Activated CD4-positive, alpha-beta T cell treated with anti-CD3 and anti-CD28 coated beads, Interleukin-2, amount 10 ng/mL, durations not matched to agents 24 days and 14 days (primary cell): ENCODE measurements at places on chromosomes 5 and 9. TPM values are rescaled to one million over a fixed set of nuclear protein-coding genes. Genes with fewer than 3 reads are reported as not detected.

DNA sequence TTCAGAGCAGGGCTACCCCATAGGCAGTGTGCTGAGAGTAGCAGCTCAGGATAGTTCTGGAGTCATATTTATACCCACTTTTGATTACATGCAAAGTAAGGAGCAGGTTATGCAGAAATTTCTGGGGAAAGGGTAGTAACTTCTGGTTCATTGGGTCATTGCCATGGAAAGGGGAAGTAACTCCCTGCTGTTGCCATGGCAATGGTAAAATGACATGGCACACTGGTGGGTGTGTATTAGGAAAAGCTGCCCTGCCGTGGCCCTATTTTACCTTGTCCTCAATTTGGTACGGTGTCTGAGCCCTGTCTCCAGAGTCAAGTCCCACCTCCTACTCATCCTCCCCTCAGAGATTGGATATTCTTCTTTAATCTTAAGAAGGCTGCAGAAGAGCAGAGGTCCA lies 526.7 kb upstream of the TYRP1 start:
- H3K4me3 ChIP-seq: no peak overlapping the region
- H3K4me1 ChIP-seq: no peaks in the 10 kb centered on the region
- no peaks in the 10 kb centered on the region for H3K27me3 ChIP-seq
- no peak overlapping the region for H3K27ac ChIP-seq
- no peaks in the 10 kb centered on the region for H3K36me3 ChIP-seq

Gene CXCL14
- not detected in 2 replicates for total RNA-seq

Gene ZNF79
- total RNA-seq: 17.2 and 17.3 TPM in 2 replicates

Gene FREM1
- total RNA-seq: not detected in 2 replicates

Gene PFN3
- total RNA-seq: not detected in 2 replicates

- no peak overlapping the region for H3K27ac ChIP-seq
- H3K4me3 ChIP-seq: no peak overlapping the region
- no peaks in the 10 kb centered on the region for H3K36me3 ChIP-seq
Observed at GRCh38 chr5:122902263-122902662, 56.9 kb downstream of the SNX24 start.

- no peak overlapping the region for H3K4me3 ChIP-seq
- H3K27me3 ChIP-seq: peaks cover 15% of the 10 kb centered on the region
- no peak overlapping the region for H3K27ac ChIP-seq
- H3K36me3 ChIP-seq: no peaks in the 10 kb centered on the region
Observed at GRCh38 chr9:14272927-14273528, 40.9 kb downstream of the NFIB start.

Gene CKMT2
- total RNA-seq: not detected in 2 replicates

DNA sequence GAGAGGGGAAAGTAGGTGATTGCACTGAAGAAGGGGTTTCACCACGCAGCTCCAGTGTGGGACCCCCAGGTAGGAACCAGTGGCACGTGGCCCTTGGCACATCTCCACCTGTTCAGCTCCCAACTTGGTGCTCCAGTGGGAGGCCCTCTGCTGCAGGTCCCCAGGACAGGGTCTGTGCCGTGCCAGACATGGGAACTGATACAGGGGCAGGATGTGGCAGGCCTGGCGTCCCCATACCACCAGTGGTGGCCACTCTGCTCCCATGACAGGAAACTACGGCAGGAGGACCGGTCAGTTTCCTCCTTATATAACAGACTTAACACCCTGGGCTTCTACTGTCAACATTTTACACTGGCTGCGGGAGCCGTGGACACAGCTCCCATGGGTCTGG lies 67.3 kb downstream of the PSMB7 start:
- H3K4me3 ChIP-seq: no peak overlapping the region
- peaks cover 23% of the 10 kb centered on the region for H3K36me3 ChIP-seq
- H3K27ac ChIP-seq: no peak overlapping the region
- no peaks in the 10 kb centered on the region for H3K27me3 ChIP-seq
- DNase-seq: no peak

- peaks cover 26% of the 10 kb centered on the region for H3K27me3 ChIP-seq
- H3K36me3 ChIP-seq: no peaks in the 10 kb centered on the region
- H3K4me1 ChIP-seq: no peaks in the 10 kb centered on the region
- no peak for DNase-seq
Observed at GRCh38 chr9:101478444-101478843, 42.9 kb upstream of the ALDOB start.

DNA sequence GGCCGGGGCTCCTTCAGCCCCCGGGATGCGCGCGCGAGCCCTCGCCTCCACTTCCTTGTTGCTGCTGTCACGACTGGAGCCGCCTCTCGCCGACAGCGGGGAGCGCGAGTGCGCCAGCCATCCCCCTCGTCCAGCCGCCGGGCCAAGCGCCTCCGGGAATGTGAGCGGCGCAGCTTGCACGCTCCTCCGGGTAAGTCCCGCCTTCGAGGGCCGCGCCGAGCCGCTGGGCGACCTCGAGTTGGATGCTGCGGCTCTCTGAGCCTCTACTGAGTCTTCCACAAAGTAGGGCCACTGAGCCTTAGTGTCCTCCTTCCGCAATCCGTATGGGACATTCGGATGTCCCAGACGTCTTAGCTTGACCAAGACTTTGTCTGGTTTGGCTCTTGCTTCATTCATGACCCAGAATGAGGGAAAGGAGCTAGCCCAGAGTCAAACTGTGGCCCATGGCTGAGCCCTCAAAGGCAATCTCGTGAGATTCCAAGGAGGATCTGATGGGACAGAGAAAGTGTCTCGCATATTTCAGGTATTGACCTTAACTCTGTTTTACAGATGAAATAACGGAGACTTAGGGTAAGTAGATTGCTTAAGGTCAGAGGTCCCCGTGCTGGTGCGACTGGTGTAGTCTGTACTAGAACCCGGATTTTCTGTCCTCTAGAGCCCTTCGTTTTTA lies 586 bp downstream of the HMGXB3 start:
- peak; percentile 84 for DNase-seq
- H3K4me3 ChIP-seq: peak overlapping the region; percentile 86
- peaks cover 27% of the 10 kb centered on the region for H3K36me3 ChIP-seq
- no peaks in the 10 kb centered on the region for H3K27me3 ChIP-seq

DNA sequence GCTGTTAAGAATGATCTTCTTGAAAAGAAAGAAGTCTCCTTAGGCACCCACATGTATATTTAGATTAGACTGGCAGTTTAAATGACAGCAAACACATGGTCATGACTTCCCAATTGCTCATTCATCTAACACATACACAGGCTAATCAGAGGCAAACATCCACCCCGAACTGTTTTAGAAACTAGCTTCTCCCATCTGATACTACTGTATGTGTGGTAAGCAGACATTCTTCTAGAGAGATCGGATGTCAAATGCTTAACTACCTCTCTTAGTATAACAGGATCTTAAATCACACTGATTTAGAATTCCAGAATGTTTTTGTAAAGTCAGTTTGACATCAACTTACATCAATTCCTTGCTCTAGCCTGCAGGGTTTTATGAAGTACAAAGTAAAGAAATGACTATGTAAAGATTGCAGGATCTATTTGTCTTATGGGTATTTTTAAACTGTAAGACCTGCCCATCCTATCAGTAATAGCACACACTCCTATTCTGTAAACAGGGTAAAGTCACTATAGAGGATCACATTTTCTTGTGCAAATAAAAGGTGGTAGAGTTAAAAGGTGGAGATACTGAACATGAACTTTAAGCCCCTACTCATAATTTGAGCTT lies 239.7 kb downstream of the MLLT3 start:
- H3K27me3 ChIP-seq: no peaks in the 10 kb centered on the region
- H3K27ac ChIP-seq: peak overlapping the region; percentile 1
- peak overlapping the region; percentile 23 for H3K4me3 ChIP-seq
- H3K36me3 ChIP-seq: peaks cover 27% of the 10 kb centered on the region

GRCh38 chr5:178586396-178586795 lies 3.8 kb downstream of the COL23A1 start:
- H3K36me3 ChIP-seq: no peaks in the 10 kb centered on the region
- H3K27me3 ChIP-seq: peaks cover 44% of the 10 kb centered on the region
- DNase-seq: no peak
- no peak overlapping the region for H3K27ac ChIP-seq
- H3K4me1 ChIP-seq: peaks cover 3% of the 10 kb centered on the region
- H3K4me3 ChIP-seq: no peak overlapping the region

DNA sequence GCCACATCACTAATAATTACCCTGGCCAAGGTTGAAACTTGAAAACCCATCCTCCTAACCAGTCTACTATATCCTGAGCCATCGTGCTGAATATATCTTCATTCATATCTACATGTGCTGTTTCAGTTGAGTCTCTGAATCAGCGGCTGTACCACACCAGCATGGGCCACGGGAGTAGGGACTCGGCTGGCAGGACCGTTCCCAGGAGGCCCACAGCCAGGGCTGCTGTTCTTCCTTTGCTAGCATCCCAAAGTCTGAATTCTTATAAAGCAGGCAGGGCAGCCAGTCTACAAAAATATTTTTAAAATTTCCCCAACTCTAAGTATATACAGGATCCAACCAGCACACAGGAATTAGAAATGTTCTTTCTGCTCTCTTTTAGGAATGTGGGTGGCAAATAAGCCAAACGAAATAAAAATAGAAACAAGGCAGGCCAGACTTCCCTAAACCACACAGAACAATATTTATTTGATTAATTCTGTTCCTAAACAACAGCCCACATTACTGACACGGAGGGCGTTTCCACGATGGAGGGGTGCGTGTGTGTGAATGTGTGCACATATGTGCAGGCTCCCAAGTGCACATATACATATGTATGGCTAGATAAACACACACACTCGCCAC lies 42.8 kb upstream of the EQTN start:
- no peak overlapping the region for H3K4me3 ChIP-seq
- no peak overlapping the region for H3K27ac ChIP-seq

- no peak overlapping the region for H3K27ac ChIP-seq
- peaks cover 40% of the 10 kb centered on the region for H3K4me1 ChIP-seq
- DNase-seq: no peak
Observed at GRCh38 chr5:55920784-55921183, 69.6 kb downstream of the IL31RA start.

GRCh38 chr5:89292487-89292886 lies 409.5 kb upstream of the MEF2C start:
- no peaks in the 10 kb centered on the region for H3K4me1 ChIP-seq
- H3K27ac ChIP-seq: no peak overlapping the region
- no peak overlapping the region for H3K4me3 ChIP-seq
- no peaks in the 10 kb centered on the region for H3K36me3 ChIP-seq
- H3K27me3 ChIP-seq: no peaks in the 10 kb centered on the region

Gene SPATA31A5
- not detected in 2 replicates for total RNA-seq

Gene HSPA9
- total RNA-seq: 415 and 430 TPM in 2 replicates

Gene ANKRD31
- 0.33 and 0.47 TPM in 2 replicates for total RNA-seq

GRCh38 chr5:123422433-123423277 lies 548 bp downstream of the CEP120 start:
- no peaks in the 10 kb centered on the region for H3K27me3 ChIP-seq
- H3K36me3 ChIP-seq: peaks cover 18% of the 10 kb centered on the region
- H3K4me1 ChIP-seq: peaks cover 17% of the 10 kb centered on the region
- DNase-seq: peak; percentile 78

Gene TCF7
- total RNA-seq: 112 and 113 TPM in 2 replicates

Gene NR4A3
- 51.1 and 52.8 TPM in 2 replicates for total RNA-seq

Gene DMRT3
- not detected in 2 replicates for total RNA-seq

- H3K4me1 ChIP-seq: peaks cover 20% of the 10 kb centered on the region
- H3K27ac ChIP-seq: no peak overlapping the region
- H3K36me3 ChIP-seq: peaks cover 33% of the 10 kb centered on the region
- no peak for DNase-seq
- no peak overlapping the region for H3K4me3 ChIP-seq
- H3K27me3 ChIP-seq: no peaks in the 10 kb centered on the region
Observed at GRCh38 chr9:7121664-7122063, 363.9 kb downstream of the KDM4C start.

DNA sequence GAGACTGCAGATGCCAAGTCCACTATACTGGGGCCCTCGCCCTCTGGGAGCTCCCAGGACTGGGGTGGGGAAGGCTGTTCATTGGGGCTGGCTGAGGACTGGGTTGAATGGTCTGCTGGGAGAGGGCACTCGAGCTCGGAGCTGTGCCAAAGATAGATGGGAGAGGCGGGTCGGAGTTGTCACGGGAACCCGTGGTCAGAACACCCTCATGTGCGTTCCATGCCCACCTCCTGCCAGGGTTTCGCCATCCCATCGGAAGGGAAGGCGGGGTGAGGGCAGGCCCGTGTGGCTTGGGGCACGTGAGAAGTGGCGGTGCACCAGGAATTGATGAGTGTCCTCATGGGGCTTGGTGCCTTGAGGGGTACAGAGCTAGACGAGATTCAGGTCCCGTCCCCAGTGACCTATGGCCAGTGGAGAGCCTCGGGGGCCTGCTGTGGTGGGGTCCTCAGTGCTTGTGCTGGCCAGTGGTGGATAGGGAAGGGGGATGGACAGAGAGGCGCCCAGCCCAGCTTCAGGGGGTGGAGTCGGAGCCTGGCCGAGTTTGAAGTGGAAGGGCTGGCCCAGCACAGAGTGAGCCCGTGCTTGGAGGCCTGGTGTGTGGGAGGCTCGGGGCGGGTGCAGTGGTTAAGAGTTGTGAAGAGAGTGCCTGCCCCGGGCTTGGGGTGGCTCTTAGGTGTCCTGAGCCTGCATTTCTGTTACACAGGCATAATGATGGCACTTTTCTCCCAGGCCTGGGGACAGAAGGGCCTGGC lies 4.3 kb downstream of the CACFD1 start:
- peaks cover 17% of the 10 kb centered on the region for H3K27me3 ChIP-seq
- H3K27ac ChIP-seq: no peak overlapping the region
- H3K4me3 ChIP-seq: no peak overlapping the region
- H3K4me1 ChIP-seq: peaks cover 6% of the 10 kb centered on the region

- H3K36me3 ChIP-seq: no peaks in the 10 kb centered on the region
- no peaks in the 10 kb centered on the region for H3K4me1 ChIP-seq
- no peak overlapping the region for H3K27ac ChIP-seq
- no peak for DNase-seq
- no peak overlapping the region for H3K4me3 ChIP-seq
Observed at GRCh38 chr5:158785397-158785796, 314.3 kb downstream of the EBF1 start.

GRCh38 chr5:14038341-14038959 lies 94.0 kb upstream of the DNAH5 start:
- H3K36me3 ChIP-seq: no peaks in the 10 kb centered on the region
- H3K27me3 ChIP-seq: peaks cover 8% of the 10 kb centered on the region
- DNase-seq: no peak
- H3K4me3 ChIP-seq: no peak overlapping the region
- no peak overlapping the region for H3K27ac ChIP-seq

Gene FOXD1
- 0.09 and 0.14 TPM in 2 replicates for total RNA-seq

GRCh38 chr9:98251551-98251950 lies 3.9 kb downstream of the TBC1D2 start:
- peaks cover 32% of the 10 kb centered on the region for H3K4me1 ChIP-seq
- DNase-seq: no peak
- H3K4me3 ChIP-seq: no peak overlapping the region
- H3K36me3 ChIP-seq: peaks cover 6% of the 10 kb centered on the region
- no peaks in the 10 kb centered on the region for H3K27me3 ChIP-seq
- no peak overlapping the region for H3K27ac ChIP-seq

Gene FCN1
- not detected in 2 replicates for total RNA-seq

- no peak overlapping the region for H3K4me3 ChIP-seq
- H3K27ac ChIP-seq: peak overlapping the region; percentile 58
- peaks cover 51% of the 10 kb centered on the region for H3K36me3 ChIP-seq
Observed at GRCh38 chr5:1488882-1489680, 34.7 kb downstream of the LPCAT1 start.

DNA sequence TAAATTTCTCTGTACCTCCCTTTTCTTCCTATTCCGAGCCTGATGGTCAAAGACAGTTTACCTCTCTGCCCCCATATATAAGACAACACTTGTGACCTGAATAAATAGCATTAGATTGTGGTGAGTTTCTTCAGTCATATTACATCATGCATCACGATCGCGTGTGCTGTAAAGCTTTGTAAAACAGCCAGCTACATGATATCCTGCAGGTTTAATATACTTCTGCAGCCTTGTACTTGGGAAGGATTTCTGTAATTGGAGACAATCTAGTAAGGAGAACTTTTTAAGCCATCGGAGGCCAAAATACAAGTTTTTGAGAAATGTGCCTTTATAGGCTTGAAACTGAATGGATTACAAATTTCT lies 711.8 kb upstream of the WWC1 start:
- H3K27me3 ChIP-seq: peaks cover under 1% of the 10 kb centered on the region
- H3K27ac ChIP-seq: no peak overlapping the region
- no peak overlapping the region for H3K4me3 ChIP-seq
- DNase-seq: no peak
